Upper lobe of left lung (tissue), 6 donors: ENCODE measurements at places on chromosomes 16 and 17. TPM values are rescaled to one million over a fixed set of nuclear protein-coding genes. Genes with fewer than 3 reads are reported as not detected.

The TSR1 gene
- 21.9 TPM for total RNA-seq

DNA sequence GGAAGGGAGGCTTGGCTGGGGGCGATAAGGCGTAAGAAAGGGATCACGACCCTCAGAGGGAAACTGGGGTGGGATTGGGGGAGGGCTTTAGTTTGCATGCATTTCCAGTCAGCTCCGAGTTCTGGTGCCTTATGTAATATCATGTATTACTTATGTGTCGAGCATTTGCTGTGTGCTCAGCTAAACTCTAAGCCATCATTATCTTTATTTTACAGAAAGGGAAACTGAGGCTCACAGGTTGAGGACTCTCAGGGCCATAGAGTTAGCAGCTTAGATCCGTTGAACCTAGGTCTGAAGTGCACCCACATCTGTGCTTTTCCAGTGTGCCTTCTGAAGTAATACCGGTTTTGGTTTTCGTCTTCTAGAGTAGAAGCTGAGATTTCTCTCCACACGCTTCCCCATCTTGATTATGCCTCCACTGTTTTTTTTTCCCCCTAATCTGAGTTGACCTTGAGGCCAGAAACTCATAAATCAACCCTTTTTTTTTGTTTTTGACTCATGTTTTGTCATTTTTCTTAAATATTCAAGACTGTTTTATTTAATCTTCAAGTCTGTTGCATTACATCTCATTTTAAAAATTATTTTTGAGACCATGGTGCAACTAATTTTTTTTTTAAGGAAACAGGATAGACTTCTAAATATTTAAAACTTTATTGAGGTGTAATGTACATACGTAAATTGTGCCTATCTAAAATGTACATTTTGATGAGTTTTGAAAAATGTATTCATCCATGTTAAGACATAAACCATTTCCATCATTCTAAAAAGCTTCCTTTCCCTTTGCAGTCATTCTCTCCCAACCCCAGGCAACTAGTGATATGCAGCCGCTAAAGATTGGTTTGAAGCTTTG is 741 bp downstream of the CYB5B start:
- peaks cover 18% of the 10 kb centered on the region for H3K4me1 ChIP-seq
- no peaks in the 10 kb centered on the region for H3K27me3 ChIP-seq
- no peak for DNase-seq
- peaks cover 16% of the 10 kb centered on the region for H3K36me3 ChIP-seq
- peak overlapping the region; percentile 80 for H3K27ac ChIP-seq
- H3K4me3 ChIP-seq: peak overlapping the region; percentile 78

- no peaks in the 10 kb centered on the region for H3K27me3 ChIP-seq
- peaks cover 25% of the 10 kb centered on the region for H3K4me1 ChIP-seq
- H3K36me3 ChIP-seq: no peaks in the 10 kb centered on the region
Observed at GRCh38 chr17:62892870-62893338, 73.1 kb upstream of the TANC2 start.

- H3K4me3 ChIP-seq: no peak overlapping the region
- H3K27me3 ChIP-seq: no peaks in the 10 kb centered on the region
- DNase-seq: no peak
Observed at GRCh38 chr16:31080756-31081419, 6.7 kb downstream of the ZNF646 start.

GRCh38 chr16:83974475-83974874 is 6.4 kb downstream of the NECAB2 start:
- no peak overlapping the region for H3K27ac ChIP-seq
- no peaks in the 10 kb centered on the region for H3K36me3 ChIP-seq
- no peak overlapping the region for H3K4me3 ChIP-seq
- no peak for DNase-seq
- H3K27me3 ChIP-seq: peaks cover 4% of the 10 kb centered on the region

DNA sequence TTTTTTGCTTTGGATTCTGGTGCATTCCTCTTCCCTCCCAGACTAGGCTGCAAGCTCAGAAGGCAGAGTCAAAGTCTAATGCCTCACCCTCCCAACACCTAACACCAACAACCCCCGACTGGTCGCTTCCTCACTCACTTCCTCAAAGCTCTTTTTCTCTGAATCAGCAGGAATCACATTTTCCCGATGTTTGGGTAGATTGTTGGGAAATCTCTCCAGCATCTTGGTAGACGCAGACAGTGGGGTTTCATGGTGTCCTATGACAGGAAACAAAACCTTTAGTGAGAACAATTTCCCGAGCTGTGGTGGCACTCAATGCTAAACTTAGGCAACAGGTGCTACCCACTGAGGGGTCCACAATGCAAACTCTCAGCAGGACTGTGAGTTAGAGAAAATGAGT is 39.9 kb upstream of the ICAM2 start:
- H3K27ac ChIP-seq: no peak overlapping the region
- DNase-seq: no peak
- H3K4me1 ChIP-seq: peaks cover 8% of the 10 kb centered on the region
- H3K4me3 ChIP-seq: no peak overlapping the region
- H3K27me3 ChIP-seq: no peaks in the 10 kb centered on the region

DNA sequence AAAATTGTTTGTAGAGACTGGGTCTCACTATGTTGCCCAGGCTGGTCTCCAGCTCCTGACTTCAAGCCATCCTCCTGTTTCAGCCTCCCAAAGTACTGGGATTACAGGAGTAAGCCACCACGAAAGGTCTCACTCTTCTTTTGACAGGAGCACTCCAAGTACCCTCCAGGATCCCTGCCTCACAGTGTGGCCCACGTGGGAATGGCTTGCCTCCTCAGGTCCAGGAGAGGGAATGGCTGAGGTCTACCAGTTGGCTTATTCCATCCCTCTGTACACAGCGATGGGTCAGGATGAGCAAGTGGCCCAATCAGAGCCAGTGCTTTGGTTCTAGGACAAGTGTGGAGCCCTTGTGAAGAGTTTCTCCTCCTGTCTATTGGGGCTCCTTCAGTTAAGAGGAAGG is 73.7 kb upstream of the ZNF423 start:
- no peak overlapping the region for H3K4me3 ChIP-seq
- no peaks in the 10 kb centered on the region for H3K27me3 ChIP-seq
- H3K4me1 ChIP-seq: peaks cover 6% of the 10 kb centered on the region
- no peak for DNase-seq

GRCh38 chr17:45369421-45369820 is 52.6 kb upstream of the MAP3K14 start:
- peaks cover 33% of the 10 kb centered on the region for H3K4me1 ChIP-seq
- H3K27me3 ChIP-seq: no peaks in the 10 kb centered on the region
- H3K36me3 ChIP-seq: no peaks in the 10 kb centered on the region
- no peak for DNase-seq

DNA sequence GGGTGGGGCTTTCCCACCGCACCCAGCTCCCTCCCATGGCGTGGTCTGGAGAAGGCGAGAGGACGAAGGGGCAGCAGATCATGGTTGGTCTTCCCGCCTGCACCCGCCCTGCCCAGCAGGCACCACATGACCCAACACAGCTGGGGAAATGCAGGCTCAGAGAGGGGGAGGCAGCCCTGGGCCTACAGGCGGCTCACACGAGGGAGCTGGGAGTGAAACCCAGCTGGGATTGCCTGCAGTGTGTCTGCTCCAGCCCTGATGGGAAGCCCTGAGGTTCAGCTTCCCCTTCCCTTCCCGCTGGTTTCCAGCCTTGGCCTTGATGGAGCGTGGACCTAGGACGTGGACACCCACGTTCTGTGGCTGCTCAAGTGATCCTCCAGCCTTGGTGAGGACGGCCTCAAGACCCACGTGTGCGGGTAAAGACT is 20.0 kb upstream of the PABPN1L start:
- H3K27me3 ChIP-seq: no peaks in the 10 kb centered on the region
- no peaks in the 10 kb centered on the region for H3K36me3 ChIP-seq
- peak overlapping the region; percentile 60 for H3K27ac ChIP-seq
- DNase-seq: peak; percentile 24

DNA sequence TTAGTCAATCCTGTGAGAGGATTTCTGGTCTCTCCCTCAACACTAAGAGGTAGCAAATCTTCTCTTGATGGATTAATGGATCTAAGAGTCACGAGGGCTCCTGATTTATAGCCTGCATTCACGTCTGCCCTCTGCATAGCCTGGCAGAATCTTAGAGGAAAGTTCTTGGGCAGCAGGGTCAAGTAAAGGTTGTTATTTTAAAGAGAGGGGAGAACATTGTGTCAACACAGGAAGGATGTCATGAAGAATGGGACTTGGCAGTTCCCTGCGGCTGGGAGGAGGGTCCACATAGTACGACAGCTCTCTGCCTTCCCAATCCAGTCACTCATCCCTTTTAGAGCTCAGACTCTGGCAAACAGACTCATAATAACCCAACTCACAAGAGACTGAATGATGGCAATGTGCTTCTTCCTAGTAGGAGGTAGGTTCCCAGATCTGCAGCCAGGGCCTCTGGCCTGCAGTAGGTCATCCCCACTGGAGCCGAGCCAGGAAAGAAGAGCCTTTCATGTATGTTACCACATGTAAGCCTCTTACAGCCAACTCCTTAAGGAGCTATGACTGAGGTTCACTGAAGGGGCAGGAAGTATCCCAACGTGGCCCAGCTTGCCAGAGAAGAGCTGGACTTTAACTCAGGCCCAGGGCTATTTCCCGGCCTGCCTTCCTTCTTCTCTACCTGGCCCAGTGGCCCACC is 25.4 kb upstream of the RPTOR start:
- H3K4me1 ChIP-seq: peaks cover 22% of the 10 kb centered on the region
- H3K36me3 ChIP-seq: no peaks in the 10 kb centered on the region
- H3K4me3 ChIP-seq: no peak overlapping the region
- H3K27ac ChIP-seq: peak overlapping the region; percentile 51
- H3K27me3 ChIP-seq: no peaks in the 10 kb centered on the region
